ENCODE measurements at places on chromosomes 11 and 22.

GRCh38 chr11:35683728-35684339 is 21.3 kb downstream of the TRIM44 start:
- no peak for DNase-seq

DNA sequence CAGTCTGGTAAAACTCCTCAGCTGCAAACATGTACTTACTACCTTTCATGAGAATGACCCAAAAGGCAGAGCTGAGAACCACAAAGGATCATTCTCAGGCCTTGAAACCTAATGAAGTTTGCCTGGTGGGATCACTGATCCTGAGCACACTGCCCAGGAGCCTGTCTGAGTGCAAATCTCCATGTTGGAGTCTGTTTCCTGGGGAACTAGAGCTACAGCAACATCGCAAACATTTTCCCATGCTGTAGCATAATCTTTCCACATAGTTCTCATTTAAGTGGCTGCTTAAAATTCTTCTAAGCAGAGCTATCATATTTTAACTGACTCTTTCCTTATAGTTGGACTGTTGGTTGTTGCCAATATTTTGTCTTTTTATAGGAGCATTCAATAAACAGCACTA is 58.5 kb downstream of the GUCY1A2 start:
- DNase-seq = no peak

GRCh38 chr11:134405436-134405835 is 6.6 kb downstream of the B3GAT1 start:
- no peak for DNase-seq

DNA sequence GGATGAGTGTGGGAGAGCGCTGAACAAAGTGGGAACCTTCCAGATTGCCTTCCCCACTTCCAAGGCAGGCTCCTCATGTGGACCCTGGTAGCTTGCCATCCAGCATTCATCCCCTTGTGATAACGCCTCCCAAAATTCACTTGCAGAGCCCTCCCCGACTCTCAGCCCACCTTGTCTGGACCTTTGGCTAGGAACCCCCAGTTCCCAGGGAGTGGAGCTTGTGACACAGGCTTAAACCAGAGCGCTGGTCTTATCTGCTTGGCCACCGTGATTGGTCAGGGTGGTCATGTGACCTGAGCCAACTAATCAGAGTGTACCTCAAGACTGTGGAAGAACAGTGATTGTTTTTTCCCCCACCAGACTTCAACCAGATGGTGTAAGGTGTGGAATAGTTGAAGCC is 9.6 kb upstream of the SLC35C1 start:
- no peak for DNase-seq

- no peak for DNase-seq
Observed at GRCh38 chr11:107991868-107992414, 16.8 kb upstream of the CUL5 start.

- DNase-seq = no peak
Observed at GRCh38 chr22:24460418-24461089, 33.2 kb downstream of the ADORA2A start.

DNA sequence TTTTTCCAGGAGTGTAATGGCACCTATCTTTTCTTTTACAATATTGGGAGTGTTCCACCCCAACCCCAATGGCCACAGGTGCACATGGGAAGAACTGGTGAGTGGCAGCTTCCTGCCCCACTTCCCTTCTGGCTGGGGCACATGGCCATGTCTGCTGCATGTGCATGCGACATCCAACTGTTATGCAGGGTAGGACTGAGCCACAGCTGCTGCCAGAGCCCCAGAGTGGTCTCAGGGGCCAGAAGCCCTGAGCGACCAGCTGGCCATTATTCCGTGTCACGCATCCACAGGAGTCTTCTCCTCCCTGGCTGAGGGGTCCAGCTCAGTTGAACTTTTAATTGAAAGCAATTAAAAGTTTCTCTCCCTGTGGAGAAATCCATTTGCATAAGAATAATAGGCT is 8.7 kb upstream of the GLYAT start:
- no peak for DNase-seq

- no peak for DNase-seq
Observed at GRCh38 chr11:69941546-69942332, 122.5 kb upstream of the FGF3 start.

GRCh38 chr11:14270690-14271542 is 88.1 kb downstream of the RRAS2 start:
- no peak for DNase-seq

DNA sequence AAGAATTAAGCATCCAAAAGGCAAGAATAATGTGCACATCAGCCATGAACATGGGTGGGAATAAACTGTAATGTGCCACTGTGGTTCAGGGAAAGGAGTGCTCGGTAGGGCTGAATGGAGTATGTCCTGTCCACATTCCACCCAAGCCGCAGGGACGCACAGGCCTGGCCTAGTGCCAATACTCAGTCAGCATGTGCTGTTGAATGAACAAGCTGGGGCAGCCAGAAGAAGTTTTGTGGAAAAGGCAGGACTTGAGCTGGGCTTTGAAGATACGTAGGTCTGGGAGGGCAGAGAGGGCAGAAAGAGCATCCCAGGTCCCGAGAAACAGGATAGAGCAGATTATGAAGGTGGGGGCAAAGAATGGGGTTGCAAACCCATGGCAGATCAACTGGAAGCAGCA is 60.0 kb upstream of the PLET1 start:
- DNase-seq = no peak

- no peak for DNase-seq
Observed at GRCh38 chr22:18028817-18029527, 4.6 kb upstream of the MICAL3 start.

- no peak for DNase-seq
Observed at GRCh38 chr11:125441648-125442410, 54.2 kb downstream of the FEZ1 start.

GRCh38 chr11:84471501-84471900 is 1155.6 kb downstream of the DLG2 start:
- no peak for DNase-seq

DNA sequence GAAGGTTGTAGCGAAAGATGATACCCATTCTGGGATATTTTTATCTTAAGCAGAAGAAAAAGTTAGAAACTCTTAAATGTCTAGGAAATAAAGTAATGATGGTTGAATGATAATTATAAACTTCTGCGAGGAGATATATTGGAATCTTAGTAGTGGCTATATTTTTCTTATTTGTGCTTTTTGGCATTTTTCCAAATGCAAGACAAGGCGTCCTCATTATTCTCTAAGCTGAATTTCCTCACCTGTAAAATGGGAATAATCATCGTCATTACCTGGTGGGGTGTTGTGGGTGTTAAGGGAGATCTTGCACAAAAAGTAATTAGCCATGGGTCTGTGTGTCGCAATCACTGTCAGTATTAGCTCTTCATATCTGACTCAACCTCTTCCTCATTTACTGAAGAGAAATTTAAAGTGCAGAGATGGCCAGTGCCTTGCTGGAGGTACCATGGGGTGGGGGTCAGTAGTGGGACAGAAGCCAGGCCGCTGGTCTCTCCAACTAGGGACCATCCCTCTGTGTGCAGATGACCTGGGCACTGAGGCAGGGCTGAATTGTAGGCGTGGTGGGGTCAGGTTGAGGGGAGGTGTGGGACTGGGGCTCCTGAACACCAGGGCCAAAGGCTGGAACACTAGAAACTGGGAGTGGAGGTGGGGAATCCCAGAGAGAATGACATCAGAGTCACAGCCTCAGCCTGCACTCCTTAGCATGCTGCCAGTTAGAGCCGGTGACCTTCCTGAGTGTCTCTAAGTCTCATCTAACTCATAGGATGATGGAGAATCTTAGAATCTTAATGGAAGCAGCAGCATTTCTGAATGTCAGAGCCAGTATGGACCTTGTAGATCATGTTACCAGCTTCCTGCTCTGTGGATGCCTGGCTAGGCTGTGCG is 4.1 kb downstream of the PITPNM1 start:
- no peak for DNase-seq

GRCh38 chr11:61488651-61489291 is 19.8 kb upstream of the LRRC10B start:
- DNase-seq = no peak

DNA sequence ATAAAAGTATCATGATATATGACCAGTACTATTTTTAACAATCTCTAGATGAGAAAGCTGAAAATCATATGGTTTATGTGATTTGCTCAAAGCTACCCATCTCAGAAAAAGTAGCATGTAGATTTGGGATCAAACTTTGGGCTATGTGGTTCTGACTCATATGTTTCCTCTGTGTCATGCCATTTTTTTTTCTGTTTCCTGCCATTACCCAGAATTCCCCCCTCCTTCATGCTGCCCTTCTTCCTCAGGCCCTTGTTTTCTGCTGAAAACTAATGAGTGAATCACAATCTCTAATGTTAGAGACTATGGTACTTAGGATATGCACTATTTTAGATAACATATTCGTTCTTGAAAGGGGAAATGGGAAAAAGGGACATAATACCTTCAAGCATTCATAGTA is 80.7 kb downstream of the JRKL start:
- no peak for DNase-seq

DNA sequence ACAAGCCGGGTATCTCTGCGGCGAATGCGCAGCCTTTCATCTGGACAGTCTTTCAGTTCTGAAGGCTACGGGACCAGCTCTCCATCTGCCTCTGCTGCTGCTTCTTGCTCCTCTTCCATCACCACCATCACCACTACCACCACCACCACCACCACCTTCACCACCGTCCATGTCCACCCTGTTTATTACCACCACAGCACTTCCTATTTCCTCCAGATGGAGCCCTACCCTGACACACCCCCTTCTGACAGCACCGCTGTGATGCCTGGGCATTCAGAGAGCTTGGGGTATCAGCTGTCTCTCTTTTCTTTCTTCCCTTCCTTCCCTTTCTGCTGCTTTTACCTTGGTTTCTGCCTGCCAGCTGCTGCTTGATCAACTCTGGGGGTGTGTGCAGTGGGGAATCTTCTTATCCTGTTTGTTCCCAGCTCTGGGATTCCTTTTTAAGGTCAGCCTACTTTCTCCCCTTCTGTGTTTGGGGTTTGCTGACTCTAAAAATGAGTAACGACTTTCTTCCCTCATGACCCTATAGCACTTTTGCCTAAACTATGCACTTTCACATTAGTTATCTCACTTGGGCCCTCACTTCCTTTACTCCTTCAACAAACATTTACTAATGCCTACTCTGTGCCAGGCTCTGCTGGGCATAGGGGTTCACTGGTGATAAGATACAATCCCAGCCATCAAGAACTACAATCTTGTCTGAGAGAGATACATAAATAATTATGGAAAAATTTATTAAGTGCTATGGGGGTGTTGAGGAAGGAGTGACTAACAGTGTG is 7.8 kb upstream of the RRM1 start:
- no peak for DNase-seq

GRCh38 chr11:75700940-75701339 is 16.7 kb upstream of the MOGAT2 start:
- no peak for DNase-seq

DNA sequence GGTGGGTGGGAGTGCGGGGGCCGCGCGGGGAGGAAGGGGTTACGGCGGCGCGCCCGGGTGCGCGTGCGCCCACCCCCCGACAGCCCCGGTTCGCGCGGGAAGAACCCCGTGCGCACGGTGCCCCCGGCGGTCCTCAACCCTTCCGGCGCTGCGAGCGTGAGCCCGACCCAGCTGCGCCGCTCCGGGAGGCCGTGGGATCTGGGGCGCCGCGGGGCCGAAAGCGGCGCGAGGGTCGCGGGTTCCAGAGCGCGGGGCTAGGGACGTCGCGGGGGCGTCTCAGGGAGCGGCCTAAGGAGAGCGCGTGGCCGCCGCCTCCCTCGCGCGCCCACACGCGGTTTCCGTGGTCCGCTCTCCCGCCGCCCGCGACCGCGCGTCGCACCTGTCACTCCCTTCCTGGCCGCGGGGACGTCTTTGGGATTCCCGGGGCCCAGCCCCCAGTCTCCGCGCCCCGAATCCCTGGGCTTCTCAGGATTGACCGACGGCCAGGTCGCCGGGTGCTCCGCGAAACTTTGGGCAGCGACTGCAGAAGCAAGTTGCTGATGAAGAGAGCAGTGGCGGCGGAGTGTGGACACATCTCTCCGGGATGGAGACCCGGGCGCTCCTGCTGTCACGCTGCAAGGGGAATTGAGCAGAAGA is 582 bp downstream of the SREBF2 start:
- peak; percentile 13 for DNase-seq

Data from activated CD4-positive, alpha-beta T cell treated with anti-CD3 and anti-CD28 coated beads, Interleukin-2, amount 50 U/mL, for 4 hours (primary cell).